ENCODE measurements at places on chromosomes 6 and 20. TPM values are rescaled to one million over a fixed set of nuclear protein-coding genes. Genes with fewer than 3 reads are reported as not detected.

DNA sequence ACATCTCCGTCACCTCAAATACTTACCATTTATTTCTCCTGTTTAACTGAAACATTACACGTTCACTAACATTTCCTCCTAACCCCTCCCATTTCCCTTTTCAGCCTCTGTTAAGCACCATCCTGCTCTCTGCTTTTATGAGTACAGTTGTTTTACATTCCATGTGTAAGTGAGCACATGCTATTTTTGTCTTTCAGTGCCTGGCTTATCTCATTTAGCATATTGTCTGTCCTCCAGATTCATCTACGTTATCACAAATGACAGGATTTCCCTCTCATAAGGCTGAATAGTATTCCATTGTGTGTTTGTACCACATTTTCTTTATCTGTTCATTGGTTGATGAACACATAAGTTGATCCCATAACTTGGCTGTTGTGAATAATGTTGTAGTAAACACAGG is 22.7 kb downstream of the TAF11 start:
- no peak for DNase-seq

DNA sequence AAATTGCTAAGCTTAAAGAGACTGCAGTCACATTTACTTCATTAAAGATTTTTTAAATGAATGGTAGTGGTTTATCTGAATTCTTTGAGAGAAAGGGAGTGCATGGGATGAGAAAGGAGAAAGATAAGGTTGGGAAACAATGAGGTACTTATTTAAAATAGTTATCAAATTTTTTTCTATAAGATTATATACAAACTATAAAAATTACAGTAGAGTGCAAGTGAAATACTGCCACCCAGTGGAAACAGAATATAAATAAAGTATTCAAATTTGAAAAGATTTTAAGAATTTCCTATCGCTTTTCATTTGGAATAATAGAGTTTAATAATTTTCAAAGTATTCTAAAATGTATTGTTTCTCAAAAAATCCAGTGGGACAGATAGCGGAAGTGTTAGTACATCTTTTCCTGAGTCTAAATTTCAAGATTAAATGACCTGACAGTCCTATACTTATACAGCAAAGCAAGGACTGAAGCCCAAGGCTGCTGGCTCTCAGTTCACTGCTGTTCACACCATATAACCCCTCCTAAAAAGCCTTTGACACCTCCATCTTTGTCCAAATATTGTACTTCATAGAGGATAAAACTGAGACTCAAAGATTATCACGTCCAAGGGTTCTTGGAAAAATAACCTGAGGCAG is 31.1 kb downstream of the EPM2A start:
- no peak for DNase-seq

GRCh38 chr20:52246366-52246765 is 54.8 kb upstream of the ZFP64 start:
- DNase-seq: no peak

- DNase-seq: no peak
Observed at GRCh38 chr20:58017970-58018530, 210.4 kb downstream of the ANKRD60 start.

GRCh38 chr6:142918339-142919042 is 26.5 kb downstream of the HIVEP2 start:
- DNase-seq: no peak

DNA sequence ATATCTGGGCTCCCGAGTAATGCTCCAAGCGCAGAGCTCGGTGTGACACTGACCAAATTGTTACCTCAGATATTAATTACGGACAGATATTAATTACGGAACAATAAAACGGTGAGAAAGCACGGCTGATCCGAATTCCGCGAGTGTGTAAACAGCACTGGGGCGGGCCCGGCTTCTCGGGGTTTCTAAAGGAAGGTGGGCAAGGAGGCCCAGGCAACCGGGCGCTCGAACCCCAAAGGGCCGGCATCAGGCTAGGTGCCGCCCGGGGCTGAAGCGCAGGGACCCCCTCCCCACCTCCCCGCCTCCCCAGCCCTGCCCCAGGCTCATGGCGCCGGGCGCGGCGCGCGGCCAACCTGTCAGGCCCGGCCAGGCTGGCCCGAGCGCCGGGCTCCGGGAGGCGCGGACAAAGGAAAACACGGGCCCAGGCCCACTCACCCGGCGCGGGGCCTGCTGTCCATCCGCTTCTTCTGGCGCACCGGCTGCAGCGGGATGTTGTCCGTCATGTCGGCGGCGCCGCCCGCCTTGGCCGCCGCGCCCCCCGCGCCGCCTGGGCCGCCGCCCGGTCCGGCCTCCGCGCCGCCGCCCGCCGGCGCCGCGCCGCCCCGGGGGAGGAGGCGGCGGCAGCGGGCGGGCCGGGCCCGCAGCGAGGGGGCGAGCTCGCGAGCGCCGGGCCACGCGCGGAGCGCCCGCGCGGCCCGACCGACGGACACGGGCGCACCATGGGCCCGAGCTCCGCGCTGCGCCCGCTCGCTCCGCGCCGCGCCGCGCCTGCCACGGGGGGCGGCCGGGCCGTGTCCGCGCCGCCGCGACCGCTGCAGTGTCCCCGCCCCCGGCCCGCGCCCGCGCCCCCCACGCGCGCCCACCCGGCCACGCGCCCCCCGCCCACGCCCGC is at the start of gene ATP9A:
TSS of gene ATP9A (minus strand) at position 524 of the 892 bp plus-strand sequence. CDS start at position 503, 21 bp downstream.
- DNase-seq: peak; percentile 27

DNA sequence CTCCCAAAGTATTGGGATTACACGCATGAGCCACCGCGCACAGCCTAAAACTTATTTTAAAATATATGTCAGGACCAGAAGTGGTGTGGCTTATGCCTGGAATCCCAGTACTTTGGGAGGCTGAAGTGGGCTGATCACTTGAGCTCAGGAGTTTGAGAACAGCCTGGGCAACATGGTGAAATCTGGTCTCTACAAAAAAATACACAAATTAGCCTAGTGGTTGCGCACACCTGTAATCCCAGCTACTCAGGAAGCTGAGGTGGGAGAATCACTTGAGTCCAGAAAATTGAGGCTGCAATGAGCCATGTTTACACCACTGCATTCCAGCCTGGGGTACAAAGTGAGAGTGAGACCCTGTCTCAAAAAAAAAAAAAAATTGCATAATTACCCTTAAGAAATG is 13.7 kb downstream of the PXT1 start:
- DNase-seq: no peak

DNA sequence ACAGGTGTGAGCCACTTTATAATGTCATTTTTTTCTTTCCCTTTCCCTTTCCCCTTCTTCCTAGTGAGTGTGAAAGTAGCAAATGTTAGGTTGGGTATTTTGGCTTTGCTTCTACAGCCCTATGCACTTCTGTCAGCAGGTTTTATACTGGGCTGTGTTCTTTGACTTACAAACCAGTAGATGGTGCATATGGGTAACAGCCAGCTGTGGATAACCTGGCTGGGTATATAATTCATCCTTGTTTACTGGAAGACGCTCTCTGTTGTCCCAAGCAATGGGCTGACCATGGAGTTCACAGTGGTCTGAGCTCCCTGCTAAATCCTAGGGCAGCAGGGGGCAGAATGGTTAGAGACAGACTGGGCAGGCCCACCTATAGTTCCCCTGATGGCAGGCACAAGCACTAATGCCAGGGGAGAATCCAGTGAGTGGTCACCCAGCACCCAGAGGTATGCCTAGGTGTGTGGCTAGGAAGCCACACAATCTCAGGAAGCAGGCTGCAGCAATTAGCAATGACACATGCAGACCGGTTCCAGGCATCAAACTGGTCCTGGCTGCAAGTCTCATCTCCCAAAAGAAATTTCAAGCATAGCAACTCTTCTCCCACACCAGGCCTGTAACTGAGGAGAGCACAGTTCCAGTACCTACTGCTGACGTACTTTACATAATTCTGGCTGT is 592.7 kb upstream of the MAN1A1 start:
- DNase-seq: no peak

DNA sequence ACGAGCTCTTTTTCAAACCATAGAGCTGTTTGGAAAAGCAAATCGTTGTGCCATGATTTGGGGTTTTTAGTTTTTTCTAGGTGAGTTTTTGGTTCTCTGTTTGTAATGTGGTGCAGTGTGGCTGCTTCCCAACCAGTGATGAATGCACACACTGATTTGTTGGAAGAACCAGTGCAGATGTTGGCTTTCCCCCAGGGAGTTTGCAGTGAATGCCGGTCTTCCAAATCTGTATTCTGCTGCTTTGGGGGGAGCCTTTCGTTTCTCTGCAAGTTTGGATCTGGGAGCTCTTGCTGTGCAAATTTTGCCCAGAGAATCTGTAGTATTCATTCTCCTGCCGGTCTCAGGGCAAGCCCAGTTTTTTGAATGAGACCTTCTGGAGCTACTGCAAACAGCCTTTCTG is 14.5 kb downstream of the HECA start:
- no peak for DNase-seq

- no peak for DNase-seq
Observed at GRCh38 chr6:15370733-15371671, 125.1 kb downstream of the JARID2 start.

ARMH2 gene
- total RNA-seq: 1.6 TPM

DBNDD2 gene
- total RNA-seq: 21.1 TPM

RSPH4A gene
- 0.14 TPM for total RNA-seq

SLC22A3 gene
- total RNA-seq: not detected
